Non-pigmented ciliary epithelial cell (primary cell): ENCODE measurements at places on chromosomes 6 and 20.

GRCh38 chr6:7085911-7086310, 21.9 kb upstream of the RREB1 start:
- DNase-seq: no peak

GRCh38 chr6:168852376-168852884, 401.2 kb downstream of the THBS2 start:
- DNase-seq: no peak

GRCh38 chr20:42130810-42131596, 512.8 kb upstream of the CHD6 start:
- DNase-seq: no peak

GRCh38 chr6:1802491-1803395, 193.0 kb downstream of the FOXC1 start:
- DNase-seq: no peak

DNA sequence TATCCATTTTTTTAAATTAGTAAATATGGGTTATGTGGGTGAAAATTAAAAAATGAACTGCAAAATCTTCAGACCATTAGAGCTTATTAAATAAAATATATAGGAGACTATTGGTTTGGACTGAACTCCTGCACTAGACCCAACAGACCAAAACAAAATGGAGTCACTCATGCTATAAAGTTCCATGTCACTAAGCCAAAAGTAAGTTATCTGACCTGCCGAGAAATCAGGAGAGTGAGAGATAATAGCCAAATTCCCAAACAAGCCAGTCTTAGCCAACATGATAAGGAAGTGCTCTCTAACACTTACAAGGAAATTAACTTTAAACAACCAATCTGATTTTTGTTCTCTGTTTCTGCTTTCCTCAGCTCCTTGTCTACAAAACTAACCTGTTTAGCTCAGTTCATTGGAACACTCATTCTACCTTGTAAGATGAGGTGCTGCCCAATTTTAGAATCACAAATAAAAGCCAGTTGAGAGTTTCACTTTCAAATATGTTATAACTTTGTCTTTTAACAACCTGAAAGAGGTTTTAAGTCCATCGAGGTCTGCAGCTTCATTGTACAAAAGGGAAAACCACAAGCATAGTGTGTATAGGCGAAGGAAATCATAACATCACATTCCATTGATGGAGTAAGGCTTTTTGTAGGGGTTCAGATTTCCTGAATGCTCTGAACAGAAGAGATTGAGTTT, 220.5 kb downstream of the TENT5A start:
- peak; percentile 4 for DNase-seq

DNA sequence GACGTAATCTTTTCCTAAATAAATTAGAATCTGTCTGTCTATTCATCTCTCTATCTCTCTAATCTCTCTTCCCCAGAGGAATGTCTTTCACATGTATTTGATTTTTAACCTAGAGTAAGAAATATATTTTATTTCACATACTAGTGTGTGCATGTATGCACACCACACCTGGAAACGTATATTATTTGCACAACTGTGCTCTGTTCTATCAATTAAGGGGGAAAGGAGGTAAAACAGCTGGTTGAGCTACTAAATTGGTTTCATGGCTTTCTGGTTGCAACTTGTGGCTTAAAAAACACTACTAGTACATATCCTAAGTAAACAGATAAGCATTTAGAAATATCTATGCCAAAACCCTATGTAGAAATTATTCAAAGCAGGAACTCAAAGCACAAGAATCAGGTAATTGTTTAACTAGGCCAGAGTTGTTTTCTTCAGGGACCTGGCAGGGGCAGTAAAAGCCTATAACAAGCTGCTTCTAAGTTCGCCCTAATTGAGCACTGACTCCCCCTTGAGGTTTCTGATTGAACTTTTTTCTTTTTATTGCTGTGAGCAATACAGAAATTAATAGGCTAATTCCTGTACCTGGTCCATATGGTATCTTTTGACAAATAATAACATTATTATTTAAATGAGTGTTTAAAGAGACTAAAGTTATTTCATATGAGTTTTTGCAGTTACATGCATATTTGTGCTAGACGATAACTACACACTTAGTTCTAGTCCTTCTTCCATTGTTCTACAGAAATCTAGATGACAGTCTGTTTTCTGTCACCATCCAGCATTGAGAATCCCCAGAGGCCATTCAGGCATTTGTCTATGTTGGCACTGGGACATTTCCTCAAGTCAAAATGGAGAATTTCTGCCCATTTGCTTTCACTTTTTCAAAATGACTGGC, 88.6 kb downstream of the MCHR2 start:
- peak; percentile 20 for DNase-seq

- no peak for DNase-seq
Observed at GRCh38 chr6:11804135-11804534, 25.5 kb upstream of the ADTRP start.

DNA sequence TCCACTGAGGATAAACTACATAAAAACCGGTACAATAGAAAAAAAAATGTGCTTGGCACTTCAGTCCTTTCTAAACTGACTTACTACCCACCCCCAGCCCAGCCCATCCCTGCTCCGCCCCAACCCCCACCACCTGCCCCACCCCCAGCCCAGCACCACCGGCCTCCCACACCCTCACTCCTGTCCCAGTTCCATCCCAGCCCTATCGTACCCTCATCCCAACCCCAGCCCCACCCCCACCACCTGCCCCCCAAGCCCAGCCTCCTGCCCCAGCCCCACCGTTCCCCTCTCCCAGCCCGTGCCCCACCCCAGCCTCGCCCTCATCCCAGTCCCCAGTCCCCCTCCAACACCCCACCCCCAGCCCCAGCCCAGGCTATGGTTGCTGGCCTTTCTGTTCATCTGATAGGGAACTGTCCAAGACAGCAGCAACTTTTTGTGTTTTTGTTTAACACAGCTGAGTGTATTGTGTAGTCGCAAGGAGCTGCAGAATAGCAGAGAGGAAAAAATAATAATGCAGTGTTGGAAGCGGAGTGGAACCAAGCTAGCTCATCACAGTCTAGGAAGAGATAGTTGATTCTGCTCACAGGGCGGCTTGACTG, 61.9 kb downstream of the SASH1 start:
- DNase-seq: no peak

- DNase-seq: no peak
Observed at GRCh38 chr6:76553256-76553655, 480.8 kb upstream of the IMPG1 start.

GRCh38 chr20:14956026-14956425, 618.6 kb upstream of the FLRT3 start:
- DNase-seq: no peak

- DNase-seq: no peak
Observed at GRCh38 chr6:112502351-112503090, 155.4 kb downstream of the RFPL4B start.

DNA sequence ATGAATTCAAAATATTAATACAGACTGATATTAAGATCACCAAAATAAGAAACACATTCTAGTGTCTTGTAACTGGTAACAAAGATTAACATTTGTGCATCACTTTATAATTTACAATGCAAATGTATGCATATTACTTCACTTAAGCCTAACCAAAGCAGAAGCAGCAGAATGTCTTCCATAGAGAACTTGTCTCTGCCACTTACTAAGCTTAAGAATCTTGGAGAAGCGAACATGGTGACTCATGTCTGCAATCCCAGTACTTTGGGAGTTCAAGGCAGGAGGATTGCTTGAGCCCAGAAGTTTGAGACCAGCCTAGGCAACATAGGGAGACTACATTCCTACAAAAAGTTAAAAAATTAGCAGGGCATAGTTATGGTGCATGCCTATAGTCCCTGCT, 18.8 kb downstream of the AK9 start:
- DNase-seq: no peak

DNA sequence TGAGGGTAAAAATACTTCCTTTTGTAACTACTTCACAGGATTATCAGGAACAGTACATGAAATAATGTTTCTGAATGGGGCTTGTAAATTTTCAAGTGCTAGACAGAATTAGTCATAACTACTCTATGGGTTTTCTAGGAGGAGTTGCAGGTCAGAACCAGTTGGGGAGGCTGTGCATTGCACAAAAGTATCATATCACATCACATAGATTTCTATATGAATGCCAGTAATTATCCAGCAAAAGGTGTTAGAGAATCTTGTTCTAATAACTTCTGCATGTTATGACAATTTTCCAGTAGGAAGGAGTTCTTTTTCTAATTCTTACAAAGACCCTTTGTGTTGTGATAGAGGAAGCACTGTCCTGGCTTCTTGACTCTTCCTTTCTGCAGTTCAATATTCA, 551.6 kb downstream of the COL12A1 start:
- DNase-seq: no peak

- DNase-seq: no peak
Observed at GRCh38 chr6:43817192-43817591, 47.2 kb downstream of the VEGFA start.

- no peak for DNase-seq
Observed at GRCh38 chr6:80988892-80989291, 763.6 kb downstream of the TENT5A start.

DNA sequence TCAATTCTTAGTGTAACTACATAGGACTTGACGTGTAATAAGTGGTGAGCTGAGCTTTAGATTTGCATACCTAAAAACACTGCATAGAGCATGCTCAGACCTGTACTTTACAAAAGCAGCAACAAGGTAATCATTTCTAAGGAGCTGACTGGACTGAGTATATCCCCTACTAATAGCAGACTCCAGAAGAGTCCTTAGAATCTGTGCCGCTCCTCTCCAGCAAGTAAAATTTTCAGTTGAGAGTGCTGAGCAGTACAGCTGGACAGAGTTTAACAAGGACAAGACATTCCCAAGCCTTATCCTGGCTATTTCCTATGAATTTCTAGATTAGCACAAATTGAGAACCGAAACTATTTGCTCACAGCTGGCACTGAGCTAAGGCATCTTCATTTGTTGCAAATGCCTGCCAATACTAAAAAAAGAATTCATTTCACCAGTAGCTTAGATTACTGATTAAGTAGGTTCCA, 26.1 kb upstream of the KLHL31 start:
- no peak for DNase-seq

- DNase-seq: peak; percentile 56
Observed at GRCh38 chr6:4928426-4928825, 75.4 kb downstream of the RPP40 start.

DNA sequence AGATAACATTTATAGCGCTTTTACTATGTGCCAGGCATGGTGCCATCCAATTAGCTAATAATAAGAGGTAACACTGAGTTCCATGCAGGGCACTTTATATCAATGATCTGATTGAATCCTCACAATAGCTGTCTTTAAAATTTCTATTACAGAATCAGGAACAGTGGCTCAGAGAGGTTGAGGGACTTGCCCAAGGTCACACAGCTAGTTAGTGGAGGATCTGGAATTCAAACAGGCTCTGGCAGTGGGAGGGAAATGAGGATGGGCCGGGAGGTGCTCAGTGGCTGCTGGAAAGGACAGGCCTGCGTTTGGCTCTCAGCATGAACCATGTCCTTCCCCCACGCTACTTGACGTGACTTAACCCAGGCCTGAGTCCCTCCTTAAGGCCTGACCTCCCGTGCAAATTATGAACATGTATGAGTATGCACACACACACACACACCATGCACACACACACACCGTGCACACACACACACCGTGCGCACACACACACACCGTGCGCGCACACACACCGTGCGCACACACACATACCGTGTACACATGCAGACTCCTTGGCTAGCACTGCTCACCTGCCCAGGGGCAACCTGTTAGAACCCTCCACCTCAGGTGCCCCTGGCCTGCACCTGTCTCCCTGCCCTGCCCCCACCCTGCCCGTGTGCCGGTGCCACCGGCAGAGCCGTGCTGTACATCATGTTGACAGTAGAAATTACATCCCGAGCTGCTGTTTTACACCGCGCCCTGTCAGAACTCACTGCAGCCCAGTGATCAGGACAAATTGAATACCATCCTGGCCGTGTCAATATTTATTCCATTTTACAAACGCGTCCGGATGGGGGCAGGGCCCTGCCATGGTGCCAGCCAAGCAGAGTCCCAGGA, 43.7 kb downstream of the CDH22 start:
- no peak for DNase-seq

- no peak for DNase-seq
Observed at GRCh38 chr6:91710342-91710741, 1123.5 kb upstream of the MAP3K7 start.

DNA sequence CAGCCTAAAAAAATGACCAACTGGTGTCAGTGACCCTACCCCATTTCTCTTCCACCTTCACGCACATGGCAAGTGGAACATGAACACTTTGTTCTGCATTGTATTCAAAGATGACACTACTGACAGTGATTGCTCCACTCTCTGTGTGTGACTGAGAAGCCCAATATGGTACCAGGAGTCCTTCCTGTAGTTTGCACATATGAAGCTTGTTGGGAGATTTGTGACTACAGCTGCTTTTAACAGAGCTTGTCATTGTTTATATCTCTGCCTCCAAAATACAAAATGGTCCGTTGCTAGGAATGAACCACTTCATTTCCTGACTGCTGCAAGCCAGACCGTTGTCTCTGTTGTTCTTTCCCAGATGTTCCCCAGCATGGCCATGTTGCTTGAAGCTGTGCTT, 140.3 kb upstream of the TCF21 start:
- no peak for DNase-seq

DNA sequence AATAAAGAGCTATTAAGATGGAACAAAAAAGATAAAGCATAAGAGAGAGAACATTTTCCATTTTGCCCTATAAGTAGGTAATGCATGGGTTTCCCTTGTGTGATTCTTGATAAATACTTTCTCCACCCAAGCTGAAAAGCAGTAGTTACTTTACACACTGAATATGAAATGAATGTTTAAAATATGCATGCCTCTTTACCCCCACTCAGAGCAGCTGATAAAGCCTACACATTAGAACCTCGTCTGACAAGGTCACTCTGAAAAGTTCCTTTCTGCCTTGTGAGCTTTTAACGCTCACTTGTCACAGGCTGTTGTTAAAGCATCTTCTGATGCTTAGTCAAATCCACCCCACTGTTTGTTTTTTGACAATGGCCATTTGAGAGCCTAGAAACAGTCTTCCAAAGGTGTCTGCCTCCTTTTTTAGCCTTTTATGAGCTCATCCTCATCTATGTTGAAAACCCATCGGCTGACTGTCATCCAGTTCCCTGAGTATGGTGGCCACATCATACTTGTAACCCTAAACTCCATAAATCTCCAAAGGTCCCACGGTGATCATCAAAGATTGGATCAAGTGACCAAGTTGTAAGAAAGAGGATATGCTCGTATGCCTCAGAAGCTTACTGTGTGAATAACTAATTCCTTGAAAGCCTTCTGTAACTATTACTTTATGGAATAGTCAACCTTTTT, 102.8 kb downstream of the ATXN1 start:
- DNase-seq: no peak

- no peak for DNase-seq
Observed at GRCh38 chr20:48596334-48596898, 231.4 kb downstream of the PREX1 start.

- no peak for DNase-seq
Observed at GRCh38 chr20:18647777-18648176, 59.9 kb downstream of the DTD1 start.

- DNase-seq: no peak
Observed at GRCh38 chr6:93423542-93423941, 4.2 kb upstream of the EPHA7 start.

GRCh38 chr6:24378473-24379097, 20.7 kb upstream of the DCDC2 start:
- DNase-seq: no peak

DNA sequence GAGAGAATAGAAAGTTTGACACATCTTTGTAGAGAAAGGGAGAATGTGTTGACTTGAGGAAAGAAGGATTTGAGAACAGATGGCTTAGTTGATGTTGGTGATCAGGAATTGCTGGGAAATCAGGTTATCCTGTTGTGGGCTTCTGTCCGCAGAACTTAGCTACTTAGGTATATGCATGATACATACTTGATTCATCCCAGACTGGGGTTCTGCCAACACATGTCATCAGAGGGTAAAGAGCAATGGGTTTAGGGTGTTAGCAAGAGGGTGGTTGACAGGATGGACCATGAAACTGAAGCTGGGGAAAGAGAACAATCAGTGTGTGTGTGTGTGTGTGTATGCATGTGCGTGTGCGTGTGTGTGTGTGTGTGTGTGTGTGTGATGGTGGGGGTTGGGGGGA, 50.6 kb upstream of the NELFCD start:
- no peak for DNase-seq
